ENCODE measurements at places on chromosomes 2 and 18. TPM values are rescaled to one million over a fixed set of nuclear protein-coding genes. Genes with fewer than 3 reads are reported as not detected.

Gene NEUROD1
- polyA plus RNA-seq, result not detected

- peak; percentile 87 for DNase-seq
Observed at GRCh38 chr2:120937686-120938044, 202.0 kb downstream of the GLI2 start.

GRCh38 chr2:128312411-128312810 is 6.3 kb downstream of the HS6ST1 start:
- DNase-seq, result no peak

GRCh38 chr2:47205576-47206141 is 50.6 kb upstream of the STPG4 start:
- DNase-seq, result no peak

All from muscle of arm (tissue), 14 donors.